Lower leg skin (tissue), 4 donors: ENCODE measurements at places on chromosomes 2 and 18. TPM values are rescaled to one million over a fixed set of nuclear protein-coding genes. Genes with fewer than 3 reads are reported as not detected.

The LCT gene
- 0.15 TPM for total RNA-seq

The SERPINB13 gene
- total RNA-seq = 15.2 TPM

The RNF25 gene
- total RNA-seq = 21.2 TPM

The DPP4 gene
- total RNA-seq = 3.2 TPM

The TGFA gene
- 65.1 TPM for total RNA-seq

The PTPRN gene
- total RNA-seq = not detected

The RAX gene
- 0.07 TPM for total RNA-seq

The ATP6V1C2 gene
- 130 TPM for total RNA-seq

The SCN9A gene
- total RNA-seq = 0.51 TPM

GRCh38 chr2:71552356-71552755 is 99.0 kb downstream of the DYSF start:
- DNase-seq = no peak

GRCh38 chr2:172080641-172081220 is 4.6 kb upstream of the DLX1 start:
- DNase-seq = no peak

- DNase-seq = no peak
Measured at GRCh38 chr2:161379740-161380139, 36.4 kb upstream of the TBR1 start.

DNA sequence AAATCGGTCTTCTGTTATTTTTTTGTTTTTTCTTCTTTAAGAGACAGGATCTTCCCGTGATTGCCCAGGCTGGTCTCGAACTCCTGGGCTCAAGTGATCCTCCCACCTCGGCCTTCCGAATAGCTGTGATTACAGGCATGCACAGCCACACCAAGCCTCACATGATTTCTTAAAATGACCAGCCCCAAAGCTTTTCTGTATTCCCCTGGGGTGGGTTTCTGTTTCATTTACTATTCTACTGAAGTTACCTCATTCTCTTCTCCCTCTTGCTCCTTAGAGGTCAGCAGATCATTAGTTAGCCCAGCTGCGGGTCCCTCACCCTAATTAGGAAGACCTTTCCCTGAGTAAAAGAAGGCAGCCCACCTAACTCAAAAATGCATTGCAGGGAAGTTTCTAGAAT is 27.6 kb downstream of the SLC1A4 start:
- no peak for DNase-seq

DNA sequence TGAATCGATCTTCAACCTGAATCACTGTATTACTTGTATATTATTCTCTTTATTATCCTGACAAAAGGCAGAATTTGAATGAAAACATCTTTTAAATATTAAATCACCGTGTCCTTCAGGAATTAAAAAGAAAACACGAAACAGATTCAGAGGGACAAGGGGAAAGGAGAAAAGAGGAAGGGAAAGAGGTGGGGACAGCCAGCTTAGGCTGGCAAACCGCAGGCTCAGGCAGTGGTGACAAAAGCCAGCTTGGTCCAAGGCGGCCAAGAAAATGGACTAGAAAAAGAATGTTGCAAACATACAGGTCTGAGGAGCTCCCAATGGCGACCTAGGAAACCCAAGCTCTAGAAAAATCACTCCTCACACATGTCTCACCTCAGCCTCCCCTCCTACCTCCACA is 6.8 kb downstream of the B4GALT6 start:
- no peak for DNase-seq

GRCh38 chr18:3874125-3874524 is 424.2 kb downstream of the TGIF1 start:
- no peak for DNase-seq

- no peak for DNase-seq
Measured at GRCh38 chr2:151827564-151828142, 568 bp downstream of the ARL5A start.

- DNase-seq = no peak
Measured at GRCh38 chr2:12613137-12613835, 103.5 kb upstream of the TRIB2 start.

DNA sequence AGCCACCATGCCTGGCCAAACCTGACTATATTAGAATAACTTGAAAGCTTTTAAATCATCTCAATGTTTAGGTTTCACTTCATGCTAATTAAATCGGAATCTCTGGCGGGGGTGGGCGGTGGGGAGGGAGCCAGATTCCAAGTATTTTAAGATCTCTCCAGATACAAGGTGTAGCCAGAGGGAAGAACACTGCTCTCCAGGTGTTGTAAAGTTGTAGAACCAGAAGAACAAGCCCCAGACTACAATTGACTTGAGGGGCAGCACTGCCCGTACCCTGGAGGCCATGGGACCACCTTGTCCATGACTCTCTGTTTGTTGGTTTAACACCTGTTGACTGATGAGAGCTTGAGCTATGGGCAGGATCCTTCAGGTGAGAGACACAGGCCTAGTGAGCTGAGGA is 33.1 kb upstream of the GTF2A1L start:
- no peak for DNase-seq

GRCh38 chr2:200422532-200423261 is 87.2 kb downstream of the KCTD18 start:
- no peak for DNase-seq

- DNase-seq = no peak
Measured at GRCh38 chr18:50807176-50807575, 12.6 kb downstream of the MRO start.

DNA sequence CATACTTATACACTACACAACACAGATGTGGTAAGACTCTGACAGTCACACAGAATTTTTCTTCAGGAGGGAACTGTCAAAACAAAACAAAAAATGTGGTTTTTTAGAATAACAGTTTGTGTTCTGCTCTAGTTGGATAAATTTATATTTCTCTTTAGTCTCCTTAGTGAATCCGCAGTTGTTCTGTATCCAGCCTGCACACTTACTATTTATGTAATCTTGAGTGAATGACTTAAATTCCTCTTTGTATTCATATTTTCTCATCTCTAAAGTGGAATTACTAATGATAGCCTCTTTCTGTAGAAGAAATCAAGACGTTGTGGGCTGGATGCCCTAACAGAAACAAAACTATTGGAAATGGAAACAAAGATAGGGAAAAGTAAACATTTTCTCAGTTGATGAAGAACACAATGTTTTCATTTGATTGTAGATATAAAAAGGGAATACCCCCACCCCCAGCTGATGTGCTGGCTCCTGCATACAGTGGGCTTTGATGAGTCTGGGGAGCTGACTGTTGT is 375.2 kb downstream of the TRIB2 start:
- DNase-seq = no peak

- DNase-seq = no peak
Measured at GRCh38 chr2:101732199-101732598, 34.7 kb downstream of the MAP4K4 start.

GRCh38 chr18:8215741-8216140 is 393.5 kb upstream of the RAB12 start:
- no peak for DNase-seq

DNA sequence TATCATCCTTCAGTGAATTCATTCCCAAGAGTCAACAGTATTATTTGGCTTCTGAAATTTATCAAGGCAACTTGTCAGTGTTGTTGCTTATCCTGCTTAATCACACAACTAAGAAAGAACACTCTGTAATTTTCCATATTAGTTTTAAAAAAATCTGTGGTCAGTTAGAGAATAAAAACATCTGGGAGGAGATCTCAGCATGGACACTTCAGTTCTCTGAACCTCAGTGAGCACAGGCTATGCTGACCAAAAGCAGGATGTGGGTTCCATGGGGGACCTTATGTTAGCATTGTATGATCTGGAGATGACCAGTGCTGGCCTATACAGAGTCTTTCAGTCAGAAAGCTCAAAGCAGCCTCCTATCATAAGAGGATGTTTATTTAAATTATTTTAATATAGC is 79.1 kb upstream of the KLHL14 start:
- no peak for DNase-seq

DNA sequence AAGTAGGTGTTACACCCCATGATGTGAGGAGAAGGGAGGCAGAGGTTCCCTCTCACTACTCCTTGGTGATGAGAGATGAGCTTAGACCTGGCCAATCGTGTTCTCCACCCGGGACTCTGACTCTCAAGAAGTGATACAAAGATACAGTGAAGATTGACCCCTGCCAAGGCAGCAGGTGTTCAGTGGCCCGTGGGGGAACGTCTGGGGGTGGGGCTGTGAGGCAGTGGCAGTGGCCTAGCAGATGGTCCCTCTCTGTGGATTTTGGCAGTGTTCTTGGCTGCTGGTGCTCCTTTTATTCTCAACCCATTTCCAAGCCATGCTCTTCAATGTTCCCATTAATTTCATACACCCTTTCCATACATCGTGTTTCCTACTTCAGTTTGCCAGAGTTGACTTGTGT is 120.4 kb upstream of the NEDD4L start:
- DNase-seq = no peak

DNA sequence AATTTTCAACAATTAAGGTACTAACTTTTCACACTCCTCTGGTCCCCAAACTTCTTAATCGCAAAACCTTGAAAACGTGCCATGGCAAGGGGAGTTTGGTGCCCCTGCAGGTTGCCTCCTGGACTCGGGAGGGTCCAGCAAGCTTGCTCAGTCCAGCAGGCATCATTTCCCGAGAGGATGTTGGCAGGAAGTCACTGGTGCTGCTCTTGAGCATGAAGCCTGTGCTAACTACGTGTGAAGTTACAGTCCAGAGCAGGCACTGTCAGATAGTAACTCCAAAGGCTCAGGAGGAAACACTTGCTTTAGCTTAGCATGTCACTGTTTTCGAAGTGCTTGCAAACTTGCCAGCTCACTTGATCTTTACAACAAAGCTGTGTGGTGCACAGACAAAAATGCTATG is 215.4 kb downstream of the MYCN start:
- DNase-seq = no peak

GRCh38 chr2:185757356-185757755 is 18.8 kb downstream of the FSIP2 start:
- no peak for DNase-seq

GRCh38 chr2:201886504-201886903 is 80.2 kb downstream of the CDK15 start:
- DNase-seq = no peak

DNA sequence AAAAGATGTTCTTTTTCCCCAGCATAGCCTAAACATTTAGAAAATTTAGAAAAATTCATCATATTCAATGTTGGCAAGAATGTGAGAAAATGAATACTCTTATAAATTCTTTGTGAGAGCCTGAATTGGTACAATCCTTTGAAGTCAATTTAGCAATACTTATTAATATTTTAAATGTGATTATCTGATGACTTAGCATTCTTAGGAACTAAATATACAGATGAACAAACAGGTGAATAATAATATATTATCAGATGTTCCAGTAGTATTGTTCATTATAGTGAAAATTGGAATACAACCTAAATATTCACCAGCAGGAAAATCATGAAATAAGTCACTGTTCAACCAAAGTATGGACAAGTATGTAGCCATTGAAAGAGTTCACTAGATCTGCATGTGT is 55.5 kb upstream of the MEIS1 start:
- no peak for DNase-seq

- no peak for DNase-seq
Measured at GRCh38 chr2:182587831-182588230, 128.2 kb upstream of the DNAJC10 start.

GRCh38 chr2:45390861-45391260 is 220.2 kb downstream of the SRBD1 start:
- no peak for DNase-seq

DNA sequence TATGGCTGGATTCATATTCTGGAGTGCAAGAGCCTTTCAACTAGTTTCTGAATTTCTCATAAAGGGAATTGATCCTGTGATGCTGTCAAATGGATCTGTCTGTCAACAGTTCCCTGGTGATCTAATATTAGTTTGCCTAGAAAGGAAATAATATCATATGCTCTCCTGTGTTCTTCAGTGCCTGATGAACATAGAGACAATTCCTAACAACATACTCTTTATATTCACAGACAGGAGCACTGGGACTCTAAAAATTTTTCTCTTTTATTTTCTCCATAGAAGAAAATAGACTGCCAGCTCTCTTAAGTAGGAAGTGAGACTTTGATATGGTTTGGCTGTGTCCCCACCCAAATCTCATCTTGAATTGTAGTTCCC is 259.7 kb downstream of the TMX3 start:
- no peak for DNase-seq

- DNase-seq = no peak
Measured at GRCh38 chr2:234982096-234982834, 30.4 kb downstream of the SH3BP4 start.

- DNase-seq = peak; percentile 45
Measured at GRCh38 chr2:10124538-10125045, 2.1 kb downstream of the RRM2 start.

DNA sequence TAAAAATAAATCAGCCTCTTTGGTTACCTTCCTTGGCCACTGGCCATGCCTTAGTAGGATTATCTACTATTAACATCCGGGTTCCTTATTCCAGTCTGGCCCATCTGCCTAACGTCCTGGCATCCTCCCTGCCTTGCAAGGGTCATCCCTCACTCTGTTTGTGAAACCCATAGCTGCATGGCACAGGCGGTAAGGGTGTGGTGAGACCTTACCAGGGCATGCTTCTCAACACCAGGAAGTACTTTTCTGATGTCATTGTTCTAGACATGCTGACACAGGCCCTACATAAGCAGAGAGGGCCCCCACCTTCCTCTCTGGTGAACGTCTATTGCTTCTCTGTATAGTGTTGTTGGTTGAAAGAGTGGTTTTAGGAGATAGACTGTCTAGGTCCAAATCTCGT is 296.8 kb upstream of the SPRED2 start:
- DNase-seq = no peak

- no peak for DNase-seq
Measured at GRCh38 chr2:145199042-145199441, 679.1 kb upstream of the ZEB2 start.
